ENCODE measurements at places on chromosomes 5 and 9.
A peak's percentile ranks its signal among the peaks of the same experiment; 100 is the strongest.

DNA sequence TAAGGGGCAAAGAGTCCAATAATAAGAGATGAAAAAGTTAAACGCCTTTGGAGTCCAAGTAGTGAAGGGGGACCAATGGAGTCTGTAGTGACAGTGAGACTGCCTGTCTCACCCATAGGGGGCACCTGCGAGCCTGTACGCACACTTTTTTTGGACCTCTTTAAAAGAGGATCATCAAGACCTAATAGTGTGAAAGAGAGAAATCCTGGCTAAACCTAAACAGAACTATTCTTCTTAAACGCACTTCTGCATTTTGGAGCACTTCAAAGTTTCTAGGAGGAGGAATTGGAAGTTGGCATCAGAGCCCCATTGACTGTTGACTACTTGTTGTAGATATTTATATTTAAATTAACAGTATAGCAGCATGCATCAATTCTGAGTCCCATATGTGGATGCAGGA, 636.1 kb upstream of the KLF4 start:
- no peak for DNase-seq

- no peak for DNase-seq
Observed at GRCh38 chr5:150642991-150643710, 2.7 kb downstream of the SYNPO start.

DNA sequence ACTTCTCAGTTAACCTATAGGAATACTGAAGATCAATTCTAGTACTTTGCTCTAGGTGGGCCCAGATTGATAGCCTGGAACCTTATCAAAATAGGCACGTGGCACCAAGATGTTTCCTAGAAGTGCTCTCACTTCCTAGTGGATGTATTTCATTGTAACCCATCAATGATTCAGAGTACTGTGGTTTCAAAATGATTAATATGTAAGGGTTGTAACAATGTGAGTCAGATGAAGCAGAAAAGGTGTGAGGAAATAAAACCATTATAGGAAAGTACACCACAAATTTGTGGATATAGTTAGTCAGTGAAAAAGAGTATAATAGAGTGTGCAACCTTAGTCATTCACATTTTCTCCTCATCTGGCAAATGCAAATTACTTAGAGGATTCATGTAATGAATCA, 177.3 kb upstream of the FST start:
- DNase-seq = peak; percentile 68

GRCh38 chr9:98993570-98993945, 49.9 kb downstream of the COL15A1 start:
- no peak for DNase-seq

DNA sequence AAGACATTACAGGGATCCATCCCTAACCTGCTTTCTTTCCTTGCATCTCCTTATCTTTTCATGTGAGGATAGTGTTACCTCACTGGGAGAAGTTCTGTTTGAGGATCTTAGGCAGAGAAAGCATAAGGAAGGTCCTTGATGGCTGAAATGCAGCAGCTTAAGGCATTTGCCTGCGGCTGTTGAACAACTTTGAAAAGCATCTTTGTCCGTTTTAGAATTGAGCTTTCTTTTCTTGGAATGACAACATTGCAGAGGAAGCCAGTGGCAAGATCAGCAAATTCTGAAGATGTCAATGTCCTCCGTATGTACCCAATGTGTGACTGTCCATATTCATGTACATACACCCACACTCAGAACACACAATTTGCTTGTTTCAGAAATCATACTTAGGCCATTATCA, 436.2 kb downstream of the GABRG2 start:
- DNase-seq = no peak

DNA sequence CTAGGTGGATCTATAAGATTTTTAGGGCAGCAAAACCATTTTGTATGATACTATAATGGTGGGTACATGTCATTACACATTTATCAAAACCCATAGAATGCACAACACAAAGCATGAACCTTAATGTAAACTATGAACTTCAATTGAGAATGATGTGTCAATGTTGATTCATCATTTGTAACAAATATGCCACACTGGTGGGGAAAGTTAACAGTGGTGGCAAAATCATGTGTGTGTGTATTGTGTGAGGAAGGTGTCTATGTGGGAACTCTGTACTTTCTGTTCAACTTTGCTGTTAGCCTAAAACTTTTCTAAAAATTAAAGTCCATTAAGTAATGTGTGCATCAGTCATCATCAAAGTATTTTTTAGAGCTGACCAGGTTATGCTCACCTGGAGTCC, 38.9 kb downstream of the HAVCR1 start:
- no peak for DNase-seq
